Stimulated activated CD4-positive, alpha-beta T cell treated with anti-CD3 and anti-CD28 coated beads, TNF-alpha, amount 100 ng/mL, for 1 hour (primary cell): ENCODE measurements at places on chromosomes 5 and 9.

DNA sequence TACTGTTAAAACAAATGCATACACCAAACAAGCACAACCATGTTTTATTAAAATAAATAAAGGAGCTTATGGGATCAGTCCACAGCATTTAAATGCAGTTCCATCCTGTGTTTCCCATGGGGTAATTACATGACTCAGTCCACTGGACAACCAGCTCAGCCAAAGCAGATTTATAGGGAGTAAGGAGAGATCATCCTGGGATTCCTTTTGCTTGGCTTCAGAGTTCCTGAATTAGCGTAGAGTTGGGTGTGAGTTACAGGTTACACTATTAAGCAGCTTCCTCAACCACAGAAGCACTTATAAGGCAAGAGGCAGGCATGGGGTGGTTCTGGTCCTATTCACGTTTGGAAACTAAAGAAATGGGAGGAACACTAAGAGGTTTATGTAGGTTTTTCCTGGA is 381.1 kb upstream of the ACTBL2 start:
- no peak for DNase-seq

- DNase-seq = no peak
Observed at GRCh38 chr9:69204849-69205248, 30.8 kb downstream of the TJP2 start.

- DNase-seq = no peak
Observed at GRCh38 chr9:80699511-80699998, 989.8 kb downstream of the TLE1 start.

DNA sequence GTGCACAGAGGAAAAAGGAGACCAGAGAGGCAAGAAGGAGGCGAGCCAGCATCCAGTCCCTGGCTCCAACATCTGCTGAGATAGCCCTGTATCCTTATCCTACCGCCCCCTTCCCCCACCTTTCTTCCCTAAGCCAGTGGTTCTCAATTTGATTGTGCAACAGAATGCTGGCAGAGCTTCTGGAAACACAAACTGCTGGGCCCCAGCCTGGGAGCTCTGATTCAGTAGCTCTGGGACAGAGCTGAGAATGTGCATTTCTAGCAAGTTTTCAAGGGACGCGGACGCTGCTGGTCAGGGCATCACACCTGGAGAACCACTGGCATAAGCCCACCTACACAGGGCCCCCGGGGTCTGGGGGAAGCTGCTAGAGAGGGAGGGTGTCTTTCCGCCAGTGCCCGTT is 21.1 kb downstream of the AK8 start:
- no peak for DNase-seq

DNA sequence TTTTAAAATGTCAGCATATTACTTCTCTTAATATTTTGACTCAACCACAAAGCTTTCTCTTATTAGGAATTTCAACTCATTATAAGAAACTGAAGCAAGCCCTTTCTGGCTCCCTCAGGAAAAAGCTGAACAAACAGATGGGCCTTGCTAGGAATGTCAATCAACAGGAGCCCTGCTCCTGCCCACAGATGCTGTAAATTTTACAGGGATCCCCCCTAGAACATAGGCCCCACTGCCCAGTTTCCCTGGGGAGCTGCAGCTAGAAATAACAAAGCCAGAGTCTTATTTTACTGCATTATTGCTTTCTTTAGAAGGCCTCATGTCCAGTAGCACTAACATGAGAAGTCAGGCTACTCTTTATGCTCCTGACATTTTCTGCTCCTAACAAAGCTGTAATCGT is 103.8 kb downstream of the PCSK1 start:
- no peak for DNase-seq

DNA sequence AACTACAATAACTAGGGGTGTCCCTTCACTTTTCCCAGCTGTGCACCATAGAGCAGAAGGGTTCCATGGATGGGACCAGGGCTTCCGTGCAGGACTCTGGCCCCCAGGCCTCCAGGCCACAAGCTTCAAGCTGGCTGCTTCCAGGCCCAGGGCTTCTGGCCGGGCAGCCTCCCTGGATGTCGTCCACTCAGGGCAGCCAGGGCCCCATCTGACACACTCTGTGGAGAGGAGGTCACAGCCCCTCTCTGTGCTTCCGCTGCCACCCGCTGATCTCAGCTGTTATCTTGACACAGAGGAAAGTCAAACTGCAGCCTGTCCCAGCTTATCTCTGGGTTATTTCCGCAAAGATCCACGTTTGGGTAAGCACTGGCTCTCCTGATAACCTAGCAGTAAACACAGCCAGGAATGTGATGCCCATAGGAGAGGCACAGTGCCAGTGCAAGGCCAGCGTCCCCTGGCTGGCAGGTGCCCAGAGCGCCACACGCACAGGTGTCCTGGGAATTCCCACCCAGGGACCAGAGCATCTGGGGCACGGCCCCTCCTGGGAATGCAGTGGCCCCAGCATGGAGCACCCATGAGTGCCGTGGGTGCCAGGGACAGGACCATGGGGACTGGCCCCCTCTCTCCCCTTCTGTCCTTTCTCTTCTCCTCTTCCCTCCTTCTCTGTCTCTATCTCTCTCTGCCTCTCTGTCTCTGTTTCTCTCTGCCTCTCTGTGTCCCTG is 15.6 kb upstream of the SLC6A19 start:
- no peak for DNase-seq

DNA sequence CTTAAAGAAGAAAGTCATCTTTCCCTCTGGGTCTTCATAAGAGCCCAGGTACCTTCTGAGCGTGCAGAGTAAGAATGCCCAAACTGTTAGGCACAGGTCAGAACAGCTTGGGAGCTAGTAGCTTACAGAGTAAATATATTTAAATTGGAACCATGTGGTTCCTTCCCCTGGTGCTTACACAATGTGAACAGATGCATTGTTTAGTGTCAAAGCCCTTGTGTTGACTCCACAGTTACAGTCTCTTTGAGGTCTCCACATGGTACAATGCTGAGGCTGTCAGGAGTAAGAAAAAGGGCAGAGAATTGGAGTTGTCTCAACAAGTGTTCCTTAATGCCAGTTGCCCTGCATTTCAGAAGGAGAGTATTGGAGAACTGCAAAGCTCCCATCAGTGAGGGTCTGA is 188.5 kb downstream of the PAPPA start:
- DNase-seq = no peak

DNA sequence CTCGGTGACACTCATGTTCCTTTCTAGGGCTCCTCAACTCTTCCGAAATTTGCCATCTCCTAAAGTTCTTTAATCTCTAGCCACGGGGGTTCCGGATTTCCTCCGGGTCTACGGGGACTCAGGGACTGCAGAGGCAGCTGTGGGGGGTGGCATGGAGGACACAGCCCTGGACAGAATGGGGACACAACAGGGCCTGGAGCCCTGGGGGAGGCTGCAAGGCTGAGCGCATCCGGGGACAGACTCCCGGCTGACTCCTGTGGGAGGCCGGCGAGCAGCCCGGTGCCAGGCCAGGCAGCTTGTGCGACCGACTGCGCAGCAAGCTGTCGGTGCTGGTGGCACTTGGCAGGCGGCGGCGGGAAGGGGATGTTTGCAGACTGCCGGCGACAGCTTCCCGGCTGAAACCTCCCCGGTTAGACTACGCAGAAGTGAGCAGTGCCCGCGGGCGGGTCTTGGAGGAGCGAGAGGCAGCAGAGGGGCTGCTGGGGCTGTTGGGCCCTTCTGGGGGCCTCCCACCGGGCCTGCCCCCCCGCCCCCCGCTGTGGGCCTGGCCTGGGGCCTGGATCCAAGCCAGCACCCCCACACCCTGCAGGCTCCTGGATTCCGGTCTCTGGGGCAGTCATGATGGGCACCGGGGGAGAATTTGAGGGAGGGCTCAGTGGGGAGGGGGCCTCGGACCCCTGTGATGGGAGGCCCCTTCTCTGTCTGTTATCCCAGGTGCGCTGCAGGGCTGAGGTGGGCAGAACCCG is 28.7 kb upstream of the UBAC1 start:
- DNase-seq = no peak

DNA sequence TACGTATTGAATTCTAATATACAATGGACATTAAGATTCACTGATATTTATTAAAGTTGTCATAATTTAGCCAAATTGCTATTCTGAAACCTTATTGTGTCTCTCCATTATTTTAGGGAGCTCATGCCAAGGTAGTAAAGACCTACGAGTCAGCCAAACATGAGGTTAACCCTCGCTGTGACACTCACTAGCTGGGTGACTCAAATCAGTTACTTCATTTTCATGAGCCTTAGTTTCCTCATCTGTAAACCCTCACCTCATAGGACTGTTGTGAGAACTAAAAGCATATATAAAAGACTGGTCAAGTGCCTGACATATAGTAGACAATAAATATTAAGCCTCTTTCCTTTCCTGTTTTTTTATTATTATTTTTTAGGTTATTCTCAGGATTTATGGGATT is 44.0 kb upstream of the PCA3 start:
- no peak for DNase-seq

- DNase-seq = no peak
Observed at GRCh38 chr9:107557236-107557990, 67.8 kb upstream of the KLF4 start.

- DNase-seq = no peak
Observed at GRCh38 chr9:80163889-80164288, 592.1 kb downstream of the TLE4 start.

DNA sequence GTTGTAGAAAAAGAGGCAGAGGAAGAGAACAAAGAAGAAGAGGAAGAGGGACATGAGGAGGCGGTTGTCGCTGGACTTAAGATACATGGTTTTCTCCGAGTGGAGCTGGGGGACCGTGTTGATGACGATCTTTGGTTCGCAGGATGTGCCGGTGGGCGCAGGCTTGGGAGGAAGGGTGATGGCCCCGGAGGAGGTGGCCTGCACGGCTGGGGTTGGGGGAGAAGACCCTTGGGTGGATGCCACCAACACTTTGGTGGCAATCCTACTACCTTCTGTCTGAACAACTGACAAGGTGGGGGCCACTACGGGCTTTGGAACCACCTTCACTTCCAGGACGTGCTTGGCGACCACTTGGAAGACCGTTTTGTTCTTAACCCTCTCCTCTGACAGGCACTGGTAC is 60.7 kb downstream of the SECISBP2 start:
- DNase-seq = no peak

DNA sequence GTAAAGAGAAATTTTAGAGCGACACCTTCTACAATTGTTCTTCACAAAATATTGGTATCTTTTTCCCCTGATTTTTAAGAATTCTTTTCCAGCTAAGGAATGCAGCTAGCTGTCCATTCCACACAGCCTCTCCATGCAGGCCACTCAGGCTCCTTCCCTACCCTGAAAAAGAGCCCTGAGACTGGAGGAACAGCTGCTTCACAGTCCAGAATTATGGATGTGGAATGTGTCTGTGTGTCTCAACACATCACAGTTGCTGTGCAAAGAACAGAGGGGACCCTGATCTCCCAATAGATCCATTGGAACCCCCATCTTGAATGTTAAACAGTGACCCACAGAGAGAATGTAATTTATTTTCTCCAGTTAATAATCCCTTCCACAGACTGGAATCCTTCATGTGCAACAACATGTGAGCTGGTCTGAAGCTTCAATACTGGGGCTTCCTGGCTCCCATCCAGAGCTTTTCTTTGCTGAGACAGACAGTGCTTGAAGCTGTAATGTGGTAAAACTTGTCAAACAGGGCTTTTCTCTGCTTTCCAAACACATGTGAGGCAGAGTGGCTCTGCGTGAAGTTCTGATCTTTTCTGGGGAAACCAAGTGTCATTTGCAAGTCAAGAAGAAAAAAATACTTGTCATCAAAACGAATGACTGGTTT is 53.3 kb upstream of the SMC5 start:
- no peak for DNase-seq

DNA sequence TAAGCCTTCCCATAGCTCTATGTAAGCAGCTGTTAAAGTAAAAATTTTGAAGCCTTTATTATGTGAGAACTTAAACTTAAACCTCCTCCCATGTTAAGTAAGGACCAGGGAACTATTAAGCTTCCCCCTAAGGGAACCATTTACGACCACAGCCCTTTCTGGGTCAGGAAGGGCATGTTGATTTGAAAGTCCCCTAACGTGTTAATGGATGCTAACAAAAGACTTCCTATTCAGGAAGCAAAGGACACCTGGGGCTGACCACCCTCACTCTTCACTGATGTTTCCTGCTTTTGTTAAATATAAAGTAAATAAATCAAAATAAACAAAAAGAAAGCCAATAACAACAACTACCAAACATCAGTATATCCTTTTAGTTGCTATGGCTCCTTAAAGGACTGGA is 170.6 kb upstream of the RFX3 start:
- DNase-seq = no peak

DNA sequence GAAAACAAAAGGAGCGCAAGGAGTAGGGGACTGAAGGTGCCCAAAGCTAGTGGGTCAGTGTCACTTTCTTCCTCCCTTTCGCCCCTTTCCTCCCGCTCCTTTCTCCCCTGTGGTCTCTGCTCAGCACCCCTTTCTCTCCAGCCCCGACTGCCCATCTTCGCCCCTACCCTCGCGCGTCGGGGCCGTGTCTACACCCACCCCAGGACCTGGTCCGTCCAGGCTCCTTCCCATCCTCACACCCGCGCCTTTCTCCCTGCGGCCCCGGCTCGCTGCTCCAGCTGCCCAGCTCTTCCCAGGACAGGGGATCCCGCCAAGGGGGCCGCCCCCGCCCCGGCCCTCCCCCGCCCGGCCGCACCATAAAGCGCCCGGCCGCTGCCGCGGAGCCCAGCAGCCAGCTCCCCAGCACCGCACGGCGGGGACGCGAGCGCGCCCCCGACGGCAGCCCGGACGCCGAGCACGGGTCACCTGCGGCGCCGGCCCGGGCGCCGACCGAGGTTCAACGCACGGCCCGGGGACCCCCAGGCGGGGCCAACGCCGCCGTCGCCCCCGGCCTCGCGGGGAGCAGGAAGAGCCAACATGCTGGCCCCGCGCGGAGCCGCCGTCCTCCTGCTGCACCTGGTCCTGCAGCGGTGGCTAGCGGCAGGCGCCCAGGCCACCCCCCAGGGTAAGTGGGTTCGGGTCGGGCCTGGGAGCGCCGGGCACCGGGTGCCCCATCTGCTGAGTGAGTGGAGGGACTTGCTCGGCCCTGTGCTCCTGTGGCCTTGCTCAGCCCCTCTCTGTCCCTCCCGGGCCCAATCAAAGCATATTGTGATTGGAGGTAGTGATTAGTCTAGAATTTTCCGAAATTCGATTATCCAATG is at the start of gene THBS4:
THBS4 (plus strand) TSS at position 387 of the 860 bp plus-strand sequence; CDS start at position 577, 190 bp downstream.
- DNase-seq = no peak

DNA sequence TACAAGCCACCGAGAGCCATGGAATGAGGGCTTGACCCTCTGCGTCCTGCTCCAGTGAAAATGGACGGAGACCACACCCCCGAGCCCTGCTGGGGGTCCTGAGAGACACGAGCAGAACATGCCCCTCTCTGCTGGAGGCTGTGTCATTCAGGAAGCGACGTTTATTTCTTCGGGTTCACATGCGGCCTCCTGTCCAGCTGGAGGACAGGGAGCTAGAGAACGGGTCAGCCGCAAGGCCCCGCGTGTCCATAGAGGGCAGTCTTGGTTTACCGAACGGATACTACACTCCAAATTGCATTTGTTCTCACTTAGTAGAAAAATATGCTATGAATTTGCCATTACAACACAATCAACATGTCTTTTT is 36.1 kb downstream of the MRPL36 start:
- no peak for DNase-seq

DNA sequence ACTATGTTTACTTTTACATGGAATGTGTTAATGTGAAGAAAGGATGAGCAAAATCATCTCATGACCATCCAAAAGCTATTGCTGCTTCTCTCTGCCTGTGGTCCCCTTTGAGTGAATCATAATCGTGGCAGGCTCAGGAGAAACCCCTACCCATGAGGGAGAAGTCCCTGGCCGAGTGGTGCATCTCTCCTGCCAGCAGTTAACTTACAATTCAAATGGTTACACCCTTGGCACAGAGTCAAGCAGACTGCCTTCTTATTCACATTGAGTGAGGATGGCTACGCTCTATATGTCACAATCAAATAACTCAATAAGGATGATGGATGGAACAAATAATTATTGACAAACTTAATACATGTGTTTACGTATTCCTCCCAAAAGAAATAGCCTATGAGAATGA is 179.1 kb downstream of the FGF1 start:
- DNase-seq = no peak
